ENCODE measurements at places on chromosomes 1 and 21.

GRCh38 chr21:41926807-41927171 lies 27.0 kb downstream of the C2CD2 start:
- DNase-seq, result no peak

GRCh38 chr1:154963643-154964042 lies 2.1 kb upstream of the PYGO2 start:
- DNase-seq, result no peak

GRCh38 chr1:48049823-48050535 lies 52.8 kb upstream of the TRABD2B start:
- DNase-seq, result no peak

DNA sequence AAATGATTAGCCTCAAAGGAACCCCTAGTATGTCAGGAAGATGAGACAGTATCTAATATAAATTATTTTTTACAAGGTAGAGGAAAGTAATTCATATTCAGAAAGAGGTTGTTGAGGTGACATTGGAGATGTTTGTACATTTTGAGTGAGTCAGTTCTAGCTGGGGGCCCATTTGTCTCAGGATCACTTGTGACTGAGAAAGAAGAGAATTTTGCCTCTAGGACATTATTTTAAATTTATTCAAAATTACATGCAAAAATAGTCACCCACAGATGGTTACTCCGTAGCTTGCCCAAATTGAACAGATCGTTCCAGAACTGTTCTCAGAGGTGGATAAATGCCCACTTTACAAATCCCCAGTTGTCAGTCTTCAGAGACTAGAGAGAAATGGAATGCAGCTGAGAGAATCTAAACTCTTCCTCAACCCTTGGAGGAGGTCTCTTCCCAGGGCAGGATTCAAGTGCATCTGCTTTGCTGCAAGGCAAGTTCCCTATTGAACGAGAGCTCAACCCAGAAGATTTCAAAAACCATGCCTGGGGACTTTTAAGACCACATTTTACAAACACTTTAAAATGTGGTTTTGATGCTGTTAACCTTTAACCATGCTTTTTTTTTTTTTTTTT lies 987.8 kb upstream of the ADAMTS5 start:
- no peak for DNase-seq

DNA sequence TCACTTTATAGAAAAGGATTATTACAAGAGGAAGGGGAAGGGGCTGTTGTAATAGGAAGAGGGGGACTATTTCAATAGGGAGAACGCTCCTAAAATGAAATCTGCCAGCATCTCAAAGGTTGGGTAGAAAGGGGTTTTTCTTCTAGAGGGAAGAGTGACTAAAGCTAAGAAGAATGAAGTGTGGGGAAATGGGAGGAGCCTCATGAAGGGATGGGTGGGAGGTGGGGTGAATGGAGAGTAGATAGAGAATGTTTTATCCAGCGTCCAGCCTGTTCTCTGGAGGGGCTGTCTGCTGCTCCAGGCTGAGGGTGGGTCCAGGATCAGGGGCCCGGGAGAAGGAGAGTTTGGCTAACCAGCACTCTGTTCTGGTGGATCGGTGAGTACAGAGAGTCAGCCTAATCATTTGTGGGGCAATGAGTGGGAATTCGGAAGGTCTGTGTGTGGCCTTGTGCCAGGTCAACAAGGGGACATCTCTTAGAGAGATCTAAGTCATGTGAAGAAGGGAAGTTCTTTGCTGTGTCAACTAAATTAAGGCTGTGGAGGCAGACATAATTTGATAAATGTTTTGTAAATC lies 25.2 kb downstream of the VN1R5 start:
- no peak for DNase-seq

GRCh38 chr21:33441489-33442477 lies 38.0 kb downstream of the TMEM50B start:
- DNase-seq, result peak; percentile 65

DNA sequence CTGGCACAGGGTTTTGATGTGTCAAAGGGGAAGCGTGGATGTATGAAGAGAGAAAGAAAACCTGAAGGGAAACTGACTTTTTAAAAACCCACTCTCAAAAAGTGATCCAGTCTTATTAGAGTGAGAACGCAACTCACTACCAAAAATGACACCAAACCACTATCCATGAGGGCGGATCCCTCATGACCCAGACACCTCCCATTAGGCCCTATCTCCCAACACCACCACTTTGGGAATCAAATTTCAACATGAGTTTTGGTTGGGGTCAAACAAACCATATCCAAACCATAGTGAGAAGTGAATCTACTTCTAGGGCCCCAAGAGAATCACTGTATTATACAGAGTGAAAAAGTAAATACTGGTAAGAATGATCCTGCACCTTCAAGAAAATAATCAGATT lies 53.5 kb downstream of the FNBP1L start:
- DNase-seq, result no peak

- no peak for DNase-seq
Measured at GRCh38 chr1:55980582-55980981, 598.8 kb downstream of the PLPP3 start.

DNA sequence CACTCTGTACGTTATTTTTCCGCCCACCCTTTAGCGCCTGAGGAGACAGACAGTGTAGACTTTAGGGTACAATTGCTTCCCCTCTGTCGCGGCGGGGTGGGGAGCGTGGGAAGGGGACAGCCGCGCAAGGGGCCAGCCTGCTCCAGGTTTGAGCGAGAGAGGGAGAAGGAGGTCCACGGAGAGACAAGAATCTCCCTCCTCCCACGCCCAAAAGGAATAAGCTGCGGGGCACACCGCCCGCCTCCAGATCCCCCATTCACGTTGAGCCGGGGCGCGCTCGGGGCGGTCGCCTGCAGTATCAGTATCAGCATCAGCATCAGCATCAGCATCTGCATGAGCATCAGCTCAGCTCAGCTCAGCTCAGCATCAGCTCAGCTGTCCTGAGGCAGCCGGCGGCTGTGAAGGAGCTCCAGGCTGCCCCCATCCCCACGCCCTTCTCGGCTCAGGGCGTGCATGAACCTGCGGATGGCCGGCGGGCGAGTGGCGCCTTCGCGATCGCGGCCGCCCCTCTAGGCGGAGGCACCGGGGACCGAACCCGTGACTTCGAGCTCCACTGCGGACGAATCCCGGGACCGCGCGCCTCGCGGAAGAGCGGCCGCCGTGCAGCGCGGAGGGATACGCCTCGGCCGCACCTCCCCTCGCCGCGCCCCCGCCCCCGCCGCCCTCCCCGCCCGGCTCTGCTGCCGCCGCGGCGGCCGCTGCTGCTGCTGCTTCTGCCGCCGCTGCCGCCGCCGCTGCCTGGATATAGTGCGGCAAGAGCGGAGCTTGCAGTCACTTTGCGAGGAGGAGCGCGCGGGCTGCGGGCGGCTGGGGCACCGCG lies at the start of gene NCAM2:
TSS of gene NCAM2 (plus strand) at position 774 of the 820 bp plus-strand sequence.
- DNase-seq, result peak; percentile 58

GRCh38 chr1:207871117-207871649 lies 39.7 kb downstream of the CD34 start:
- no peak for DNase-seq

GRCh38 chr1:207619871-207620542 lies 24.9 kb upstream of the CR1L start:
- DNase-seq, result peak; percentile 19

GRCh38 chr1:198162091-198162767 lies 5.4 kb downstream of the NEK7 start:
- no peak for DNase-seq

GRCh38 chr1:36641776-36642175 lies 159.1 kb upstream of the CSF3R start:
- no peak for DNase-seq

GRCh38 chr1:44012404-44012803 lies 18.9 kb downstream of the SLC6A9 start:
- DNase-seq, result no peak

DNA sequence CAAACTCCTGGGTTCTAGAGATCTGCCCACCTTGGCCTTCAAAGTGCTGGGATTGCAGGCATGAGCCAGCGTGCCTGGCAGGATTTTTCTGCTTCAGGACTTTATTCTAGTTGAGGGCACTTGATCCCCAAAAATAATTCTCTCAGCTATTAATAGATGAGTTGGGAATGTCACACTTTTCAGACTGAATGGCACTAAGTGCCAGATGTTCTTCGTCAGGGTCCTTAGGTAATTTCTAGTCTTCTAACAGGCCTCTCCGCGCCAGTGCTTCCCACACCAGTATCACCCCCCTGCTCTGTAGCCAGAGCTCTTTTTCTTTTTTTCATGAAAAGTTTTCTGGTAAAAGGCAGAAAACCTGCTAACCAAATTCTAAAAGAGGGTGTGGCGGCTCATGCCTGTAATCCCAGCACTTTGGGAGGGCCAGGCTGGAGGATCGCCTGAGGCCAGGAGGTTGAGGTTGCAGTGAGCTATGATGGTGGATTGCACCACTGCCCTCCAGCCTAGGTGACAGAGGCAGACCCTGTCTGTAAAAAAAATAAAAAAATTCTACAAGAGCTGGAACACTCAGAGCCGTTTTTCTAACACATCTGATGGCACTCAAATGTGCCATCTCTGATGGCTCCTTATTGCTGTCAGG lies 6.1 kb upstream of the SARS1 start:
- no peak for DNase-seq

- DNase-seq, result no peak
Measured at GRCh38 chr1:2644591-2645101, 11.8 kb upstream of the MMEL1 start.

DNA sequence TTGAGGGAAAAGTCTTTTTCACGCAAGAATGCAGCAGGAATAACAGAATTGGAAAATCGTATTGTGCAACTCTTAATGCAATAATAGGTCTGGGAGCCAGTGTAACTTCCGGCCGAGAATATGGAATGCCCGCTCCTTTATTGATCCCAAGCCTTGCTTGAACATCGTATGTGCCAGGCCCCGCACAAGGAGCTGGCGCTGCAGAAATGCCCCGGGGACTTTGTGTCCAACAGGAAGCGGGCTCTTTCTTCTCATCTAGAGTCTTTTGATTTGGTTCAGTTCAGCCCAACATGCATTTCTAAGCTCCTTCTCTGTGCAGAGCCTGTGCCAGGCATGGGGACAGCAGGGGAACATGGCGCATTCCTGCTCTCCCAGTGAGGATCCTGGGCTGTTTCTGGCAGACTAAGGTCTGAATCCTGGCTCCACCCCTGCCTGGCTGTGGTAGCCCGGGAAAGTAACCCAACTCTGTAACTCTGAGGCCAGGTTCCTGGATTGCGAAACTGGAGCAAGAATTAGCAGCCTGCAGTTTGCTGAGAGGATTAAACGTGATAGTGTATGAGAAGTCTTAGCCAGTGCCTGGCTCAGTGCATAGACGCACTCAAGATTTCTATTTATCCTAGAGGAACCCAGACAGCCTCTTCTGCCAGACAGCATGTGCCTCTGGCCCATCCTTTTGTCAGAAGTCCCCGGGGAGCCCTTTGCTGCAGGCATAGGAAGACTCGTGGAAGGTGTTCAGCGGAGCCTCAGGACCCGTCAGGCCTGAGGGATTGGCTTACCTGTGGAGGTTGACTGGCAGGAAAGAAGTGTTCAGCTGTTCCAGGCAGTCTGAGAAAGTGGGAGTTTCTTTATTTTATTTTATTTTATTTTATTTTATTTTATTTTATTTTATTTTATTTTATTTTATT lies 987 bp upstream of the CDCP2 start:
- peak; percentile 49 for DNase-seq

DNA sequence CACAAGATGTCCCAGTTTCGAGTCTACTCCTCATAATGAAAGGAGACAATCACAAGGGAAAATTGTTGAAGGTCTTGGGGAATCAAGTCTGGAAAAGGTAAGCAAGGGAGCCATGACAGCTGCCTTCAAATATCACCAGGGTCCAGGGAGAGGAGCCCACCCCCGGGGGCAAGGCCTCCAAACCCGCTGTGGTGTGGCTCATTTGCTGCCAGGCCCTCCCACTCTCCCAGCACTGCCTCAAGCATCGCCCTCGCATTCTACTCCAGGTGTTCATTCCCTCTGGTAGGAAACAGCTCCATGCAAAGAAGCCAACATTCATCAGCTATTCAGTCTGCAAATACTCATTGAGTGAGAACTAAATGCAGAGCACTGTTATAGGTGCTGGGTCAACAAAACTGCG lies 8.6 kb downstream of the S100A9 start:
- DNase-seq, result no peak

- no peak for DNase-seq
Measured at GRCh38 chr1:47565676-47566075, 127.8 kb downstream of the FOXD2 start.

DNA sequence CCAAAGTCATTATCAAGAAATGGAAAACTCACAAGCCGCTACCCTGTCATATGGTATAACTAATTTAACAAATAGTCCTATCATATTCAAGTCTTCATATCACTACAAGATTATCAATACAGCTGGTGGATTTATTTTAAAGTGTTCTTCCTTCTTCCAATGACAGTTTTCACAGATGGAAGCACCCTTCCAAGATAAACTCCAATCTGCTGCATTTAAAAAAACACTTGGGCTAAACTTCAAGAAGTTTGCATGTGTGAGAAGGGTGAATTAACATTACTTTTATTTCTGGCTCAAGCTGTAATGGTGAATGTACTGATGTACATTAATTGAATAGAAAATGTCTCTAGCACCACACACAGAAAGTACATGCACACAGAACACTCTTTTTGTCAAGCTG lies 192.4 kb downstream of the DPYD start:
- DNase-seq, result no peak

DNA sequence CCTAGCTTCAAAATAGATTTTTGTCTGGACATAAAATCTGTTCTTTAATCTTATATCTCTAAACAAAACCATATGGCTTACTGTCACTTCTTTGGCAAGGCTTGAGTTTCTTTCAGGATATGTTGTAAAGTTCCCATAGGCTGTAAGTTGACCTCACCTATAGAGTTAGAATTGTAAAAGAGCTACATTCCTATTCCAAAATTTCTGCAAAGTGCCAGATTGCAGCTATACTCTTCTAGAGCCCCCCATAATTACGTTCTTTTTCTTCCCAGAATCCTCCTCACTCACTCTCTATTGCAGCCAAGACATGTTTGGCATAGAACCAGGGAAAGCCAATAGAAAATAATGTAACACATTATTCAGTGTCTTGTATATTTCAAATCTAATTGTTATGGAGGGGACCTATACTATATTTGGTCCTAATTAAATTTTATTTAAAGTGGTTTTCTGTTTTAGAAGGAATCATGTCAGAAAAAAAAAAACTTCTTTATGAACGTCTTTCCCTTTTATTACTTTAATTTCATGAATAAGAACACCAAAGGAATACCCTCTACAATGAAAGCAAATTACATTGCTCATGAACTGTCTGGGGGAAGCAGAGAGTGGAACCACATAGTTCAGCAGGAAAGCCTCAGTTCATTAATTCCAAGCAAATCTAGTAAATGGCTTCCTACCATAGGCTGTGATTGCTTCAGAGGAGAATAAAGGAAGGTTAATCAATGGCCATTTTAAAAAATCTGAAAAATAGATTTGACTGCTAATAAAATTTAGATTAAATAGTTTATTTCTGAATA lies 22.3 kb downstream of the CTTNBP2NL start:
- DNase-seq, result no peak

GRCh38 chr1:214492401-214493075 lies 58.9 kb downstream of the PTPN14 start:
- DNase-seq, result no peak
